Central memory CD8-positive, alpha-beta T cell (primary cell): ENCODE measurements at places on chromosomes 3 and 15.

DNA sequence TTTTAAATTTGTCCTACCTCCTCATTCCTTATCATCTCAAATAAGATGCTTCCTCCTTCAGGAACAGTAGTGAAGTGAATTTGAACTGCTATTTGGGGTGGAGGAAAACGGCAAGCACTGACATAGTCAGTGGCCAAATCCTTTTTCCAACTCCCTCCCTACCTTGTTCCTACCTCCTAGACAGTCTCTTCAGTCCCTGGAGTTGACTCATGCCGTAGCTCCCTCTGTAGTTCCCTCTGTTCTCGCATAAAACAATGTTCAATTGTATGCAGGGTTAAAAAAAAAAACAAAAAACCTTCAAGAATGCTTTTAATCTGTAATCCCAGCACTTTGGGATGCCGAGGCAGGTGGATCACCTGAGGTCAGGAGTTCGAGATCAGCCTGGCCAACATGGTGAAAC lies 1.4 kb downstream of the UBR1 start:
- no peak for DNase-seq

DNA sequence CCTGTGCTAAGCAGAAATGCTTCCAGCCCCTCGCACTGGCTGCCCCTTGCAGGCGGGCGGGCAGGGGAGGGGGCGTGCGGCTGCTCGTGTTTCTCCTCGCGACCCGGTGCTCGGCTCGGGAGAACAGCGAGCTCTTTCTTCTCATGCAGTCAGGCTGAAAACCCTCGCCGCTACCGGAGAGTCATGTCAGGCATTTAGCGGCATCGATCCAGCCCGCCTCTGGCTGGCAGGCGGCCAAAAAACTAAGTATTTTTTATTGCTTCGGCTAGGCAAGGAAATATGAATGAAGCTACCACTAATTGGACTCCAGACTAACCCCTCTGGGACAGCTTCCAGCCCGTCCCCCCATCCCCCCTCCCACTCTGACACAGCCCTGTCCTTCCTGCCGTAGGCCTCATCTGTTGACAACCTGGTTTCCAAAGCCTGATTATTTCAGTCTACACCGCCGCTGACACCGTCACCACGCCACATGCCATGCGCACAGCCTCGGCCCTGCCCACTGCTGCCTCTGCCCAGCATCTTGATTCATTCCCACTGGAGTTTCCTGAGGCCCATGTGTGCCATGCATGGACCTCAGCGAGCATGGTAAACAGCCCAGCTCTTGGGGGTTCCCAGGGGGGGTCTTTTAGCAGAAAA lies 35.3 kb downstream of the TLE3 start:
- no peak for DNase-seq

DNA sequence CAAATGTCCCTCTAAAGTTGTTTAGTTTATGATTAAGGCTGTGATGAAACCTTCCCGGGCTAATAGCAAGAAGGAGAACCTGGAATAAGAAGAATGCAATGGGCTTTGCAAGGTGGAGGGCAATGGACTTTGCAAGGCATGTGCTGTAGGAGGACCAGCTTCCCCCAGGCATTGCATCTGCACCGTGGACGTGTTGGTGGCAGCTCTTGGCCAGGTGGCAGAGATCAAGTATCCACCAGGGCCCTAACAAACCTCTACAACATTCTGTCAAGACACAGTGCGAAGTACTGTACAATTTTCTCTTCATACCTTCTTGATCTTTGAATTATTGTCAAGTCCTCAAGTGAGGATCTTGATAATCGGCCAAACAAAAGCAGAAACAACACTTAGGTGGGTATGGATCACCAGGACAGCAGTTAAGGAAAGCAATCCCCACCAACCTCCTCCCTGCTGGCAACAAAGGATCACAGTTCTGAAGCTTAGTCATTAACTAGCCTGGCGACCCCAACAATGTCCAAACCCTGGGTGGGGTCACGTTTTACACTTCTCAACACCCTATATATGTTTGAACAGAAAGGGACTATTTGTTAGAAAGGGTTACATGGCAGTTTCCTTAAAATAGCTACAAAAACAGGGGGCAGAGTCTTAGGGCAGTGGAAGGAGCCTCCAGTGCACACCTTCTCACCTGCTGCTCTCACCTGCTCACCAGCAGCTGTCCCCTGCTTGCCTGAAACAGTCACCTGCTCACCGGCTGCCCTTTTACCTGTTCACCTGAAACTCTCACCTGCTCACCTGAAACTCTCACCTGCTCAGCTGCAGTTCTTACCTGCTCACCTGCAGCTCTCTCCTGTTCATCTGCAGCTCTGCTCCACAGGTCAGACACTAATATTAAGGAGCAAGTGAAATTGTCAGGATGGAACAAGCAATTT lies 137.9 kb upstream of the LIPC start:
- no peak for DNase-seq

GRCh38 chr3:111882194-111882593 lies 23.1 kb downstream of the PHLDB2 start:
- no peak for DNase-seq

GRCh38 chr3:130627143-130627855 lies 110.3 kb downstream of the COL6A6 start:
- no peak for DNase-seq

- no peak for DNase-seq
Observed at GRCh38 chr15:81728726-81729125, 317.1 kb downstream of the MEX3B start.

GRCh38 chr15:101121511-101122090 lies 130.2 kb downstream of the CHSY1 start:
- no peak for DNase-seq

DNA sequence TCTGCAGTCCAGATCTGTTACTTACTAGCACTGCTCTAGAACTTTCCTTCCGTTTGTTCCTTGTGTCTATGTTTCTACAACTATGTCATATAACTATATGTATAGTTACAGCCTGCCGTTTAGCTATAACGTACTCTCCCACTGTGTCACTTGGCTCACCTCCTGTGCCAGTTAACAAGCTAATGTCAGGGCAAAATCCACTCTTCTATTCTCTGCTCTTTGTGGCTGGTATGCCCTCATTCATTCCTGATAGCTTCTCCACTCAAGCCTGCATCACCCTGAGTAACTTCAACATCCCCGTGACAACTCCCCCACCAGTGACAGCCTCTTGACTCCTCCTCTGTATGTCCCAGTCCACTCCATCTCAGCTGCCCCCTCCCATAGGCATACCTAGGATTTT lies 229.2 kb downstream of the TJP1 start:
- DNase-seq, result no peak

DNA sequence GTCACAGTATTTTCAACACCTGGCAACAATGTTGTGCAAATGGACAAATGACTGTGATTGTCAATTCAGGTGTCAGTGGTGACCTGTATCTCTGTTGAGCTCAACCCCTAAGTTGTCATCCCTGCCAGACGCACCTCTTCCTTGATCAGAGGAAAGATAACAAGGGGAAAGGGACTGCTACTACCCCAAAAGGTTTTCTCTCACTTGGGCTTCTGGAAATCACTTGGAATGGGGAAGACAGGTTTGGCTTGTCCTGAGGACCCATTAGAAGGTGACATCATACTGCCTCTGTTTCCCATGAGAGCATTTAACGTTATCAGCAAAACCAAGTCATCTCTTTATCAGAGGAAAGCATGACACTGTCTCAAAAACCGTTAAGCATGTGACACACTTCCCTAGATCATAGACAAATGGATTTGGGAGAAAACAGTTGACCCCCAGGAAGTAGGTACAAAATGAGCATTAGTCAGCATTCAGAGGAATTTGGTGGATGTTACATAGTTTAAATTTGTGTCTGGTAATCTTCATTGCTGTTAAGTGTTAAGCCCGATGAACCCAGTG lies 769.5 kb downstream of the GRM7 start:
- no peak for DNase-seq

DNA sequence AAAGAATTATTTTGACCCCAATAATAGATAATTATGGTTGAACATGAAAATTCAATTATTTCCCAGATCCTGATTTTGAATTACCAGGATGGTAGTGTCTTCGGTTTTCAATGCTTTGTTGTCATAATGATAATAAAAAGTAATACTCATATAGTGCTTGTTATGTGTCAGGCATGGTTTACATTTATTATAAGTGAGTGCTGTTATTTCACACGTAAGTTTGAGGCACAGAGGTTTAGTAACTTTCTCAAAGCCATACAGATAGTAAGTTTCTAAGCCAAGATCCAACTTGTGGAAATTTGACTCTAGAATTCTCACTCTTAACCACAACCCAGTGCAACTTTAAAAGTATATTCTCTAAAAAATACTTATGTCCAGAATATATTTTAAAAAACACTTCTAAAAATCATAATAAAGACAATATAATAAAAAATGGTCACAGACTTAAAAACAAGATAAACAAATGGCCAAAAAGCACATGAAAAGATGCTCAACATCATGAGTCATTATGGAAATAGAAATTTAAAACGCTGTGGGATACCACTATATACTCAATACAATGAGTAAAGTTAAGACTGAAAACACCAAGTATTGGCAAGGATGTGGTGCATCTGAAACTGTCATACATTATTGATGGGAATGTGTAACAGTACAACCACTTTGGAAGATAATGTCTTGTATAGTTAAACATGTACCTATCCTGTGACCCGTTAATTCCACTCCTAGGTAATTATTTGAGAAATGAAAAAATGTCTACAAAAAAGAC lies 45.2 kb downstream of the SPRED1 start:
- no peak for DNase-seq

DNA sequence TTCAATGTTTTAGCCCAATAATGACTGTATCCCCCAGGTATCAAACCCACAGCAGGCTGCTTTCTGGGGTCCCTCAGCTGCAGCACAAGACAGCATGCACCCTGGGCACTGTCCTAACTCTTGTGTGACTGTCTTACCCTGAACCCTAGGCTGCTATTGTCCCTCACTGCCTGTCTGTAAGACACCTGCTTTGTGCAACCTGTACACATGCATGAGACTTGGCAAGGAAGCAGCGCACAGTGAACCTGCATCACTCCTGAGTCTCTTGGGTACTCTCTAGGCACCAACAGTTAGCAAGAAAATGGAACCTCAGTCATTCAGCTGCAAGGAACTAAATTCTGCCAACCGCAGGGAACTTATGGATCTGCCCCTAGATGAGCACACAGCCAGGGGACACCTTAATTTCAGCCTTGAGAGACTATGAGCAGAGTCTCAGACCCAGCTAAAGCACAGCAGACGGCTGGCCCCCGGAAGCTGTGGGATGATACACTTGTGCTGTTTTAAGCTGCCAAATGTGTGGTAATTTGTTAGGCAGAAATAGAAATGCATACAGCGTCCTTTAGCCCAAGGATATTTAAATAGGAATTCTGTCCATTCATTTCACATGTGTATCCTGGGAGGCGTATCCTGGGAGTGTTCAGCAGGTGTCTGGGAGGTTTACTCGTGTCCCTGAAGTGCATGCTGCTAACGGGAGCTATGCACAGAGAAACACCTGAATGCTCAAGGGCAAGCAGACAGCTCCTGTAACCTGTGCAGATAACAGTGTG lies 223.8 kb downstream of the KLF13 start:
- DNase-seq, result no peak

DNA sequence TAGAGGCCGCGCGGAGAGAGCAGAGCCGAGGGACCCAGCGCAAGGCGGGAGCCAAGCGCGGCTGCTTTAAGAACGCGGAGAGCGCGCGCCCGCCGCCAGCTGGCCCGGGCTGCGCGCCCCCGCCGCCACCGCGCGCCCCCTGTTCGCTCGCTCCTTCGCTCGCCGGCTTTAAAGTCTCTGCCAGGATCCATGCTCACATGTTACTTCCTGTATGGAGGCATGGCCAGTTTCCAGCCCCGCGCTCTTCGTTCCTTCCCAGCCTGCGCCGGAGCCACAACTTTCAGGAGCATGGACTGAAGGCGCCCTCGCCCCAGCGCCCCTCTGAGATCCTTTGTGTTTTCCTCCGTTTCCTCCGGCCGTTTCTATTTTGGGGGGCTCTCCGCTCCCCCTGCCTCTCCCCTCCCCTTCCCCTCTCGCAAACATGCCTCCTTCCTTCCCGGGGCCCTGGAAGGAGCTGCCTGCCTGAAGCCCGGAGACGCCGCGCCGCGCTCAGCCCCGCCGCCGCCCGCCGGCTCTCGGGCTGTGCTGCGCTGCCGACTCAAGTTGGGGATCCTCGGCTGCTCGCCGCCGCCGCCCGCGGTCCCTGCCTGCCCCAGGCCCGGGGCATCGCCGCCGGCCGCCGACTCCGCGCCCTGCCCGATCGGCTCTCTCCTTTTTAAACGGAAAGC lies at the start of gene PTPRG:
TSS of gene PTPRG (plus strand) at position 198 of the 668 bp plus-strand sequence. CDS start 717 bp downstream, outside the sequence.
- DNase-seq, result no peak

- DNase-seq, result no peak
Observed at GRCh38 chr15:64713592-64713991, 61.8 kb downstream of the RBPMS2 start.

- no peak for DNase-seq
Observed at GRCh38 chr3:57152151-57153143, 12.7 kb downstream of the IL17RD start.

DNA sequence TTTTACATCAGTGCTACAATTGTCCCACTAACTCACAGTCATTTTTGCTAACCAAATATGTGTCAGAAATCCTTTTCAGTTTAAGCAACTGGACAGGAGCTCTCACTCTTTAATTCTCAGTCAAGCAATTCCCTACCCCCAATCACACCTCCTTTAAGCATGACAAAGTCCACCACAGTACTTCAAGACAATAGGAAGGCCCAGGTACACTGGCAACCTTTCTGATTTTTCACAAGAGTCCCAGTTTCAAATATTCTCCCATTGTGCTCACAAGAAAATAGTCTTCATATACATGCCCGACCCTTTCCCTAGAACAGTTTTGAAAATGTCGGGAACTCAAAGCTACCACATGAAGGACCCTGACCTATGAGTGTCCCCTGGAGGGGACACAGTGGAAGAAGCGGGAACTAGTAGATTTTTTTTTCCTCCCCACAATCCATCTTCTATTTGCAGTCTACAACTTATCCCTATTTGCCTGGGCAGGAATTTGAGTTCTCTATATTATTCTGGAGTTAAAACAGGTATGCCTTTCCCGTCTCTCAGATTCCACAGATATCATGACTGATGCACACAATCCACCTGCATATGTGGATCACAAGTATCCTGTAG lies 413.5 kb downstream of the TIGIT start:
- no peak for DNase-seq

DNA sequence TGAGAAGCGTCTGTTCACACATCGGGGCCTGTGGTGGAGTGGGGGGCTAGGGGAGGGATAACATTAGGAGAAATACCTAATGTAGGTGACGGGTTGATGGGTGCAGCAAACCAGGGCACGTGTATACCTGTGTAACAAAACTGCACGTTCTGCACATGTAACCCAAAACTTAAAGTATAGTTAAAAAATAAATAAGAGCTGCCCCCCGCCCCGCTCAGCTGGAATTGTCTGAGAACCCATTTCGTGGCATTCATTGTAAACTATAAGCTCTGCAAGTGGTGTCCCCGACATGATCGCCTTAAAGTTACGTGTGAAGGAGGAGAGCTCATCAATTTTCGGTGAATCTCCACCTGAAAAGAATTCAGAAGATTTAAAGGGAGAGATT lies 7.3 kb upstream of the LIPH start:
- DNase-seq, result no peak
